CD4-positive, alpha-beta T cell treated with Interleukin-12 subunit alpha and Interleukin-12 subunit beta, for 1 hour (primary cell): ENCODE measurements at places on chromosomes 1 and 21.

GRCh38 chr1:118258975-118259374 is 73.9 kb upstream of the SPAG17 start:
- DNase-seq: no peak

- no peak for DNase-seq
These were observed 6.5 kb downstream of the S100A9 start for GRCh38 chr1:153364156-153364555.

DNA sequence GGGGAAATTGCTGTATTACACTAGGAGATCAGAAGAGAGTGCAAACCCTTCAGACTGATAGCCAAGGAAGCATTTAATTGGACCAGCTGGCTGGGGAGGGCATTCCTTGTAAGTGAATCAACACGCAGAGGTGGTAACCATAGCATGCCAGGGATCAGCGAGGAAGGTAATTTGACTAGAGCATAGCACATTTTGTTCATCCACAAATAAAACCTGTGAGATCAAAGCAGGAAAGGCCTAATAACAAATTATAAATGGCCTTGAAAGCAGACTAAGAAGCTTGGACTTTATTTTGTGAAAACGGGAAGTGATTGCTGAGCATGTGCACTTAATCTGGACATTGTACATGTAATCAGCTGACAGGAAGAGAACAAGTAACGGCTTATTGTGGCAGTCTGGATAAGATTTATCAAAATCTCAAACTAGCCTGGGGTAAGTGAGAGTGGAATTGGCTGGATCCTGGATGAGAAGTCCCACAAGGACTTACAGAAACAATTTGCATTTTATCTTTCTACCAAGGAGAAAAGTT is 11.7 kb upstream of the CD55 start:
- DNase-seq: no peak

DNA sequence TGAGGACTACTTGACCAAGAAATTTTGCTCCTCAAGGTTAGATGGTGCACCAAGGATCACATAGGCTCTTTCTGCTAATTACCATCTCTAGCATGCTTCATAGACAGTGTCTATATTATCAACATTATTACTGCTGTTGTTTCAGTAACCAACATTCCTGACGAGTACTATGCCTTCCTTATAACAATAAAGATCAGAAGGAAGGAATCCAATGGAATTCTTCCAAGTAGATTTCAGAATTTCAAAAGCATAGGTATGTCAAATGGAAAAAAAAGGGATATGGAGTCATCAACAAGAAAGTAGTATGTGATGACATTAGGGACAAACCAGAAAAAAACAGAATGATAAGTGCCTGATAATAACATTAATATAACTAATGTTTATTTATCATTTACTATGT is 39.6 kb upstream of the LPGAT1 start:
- no peak for DNase-seq

DNA sequence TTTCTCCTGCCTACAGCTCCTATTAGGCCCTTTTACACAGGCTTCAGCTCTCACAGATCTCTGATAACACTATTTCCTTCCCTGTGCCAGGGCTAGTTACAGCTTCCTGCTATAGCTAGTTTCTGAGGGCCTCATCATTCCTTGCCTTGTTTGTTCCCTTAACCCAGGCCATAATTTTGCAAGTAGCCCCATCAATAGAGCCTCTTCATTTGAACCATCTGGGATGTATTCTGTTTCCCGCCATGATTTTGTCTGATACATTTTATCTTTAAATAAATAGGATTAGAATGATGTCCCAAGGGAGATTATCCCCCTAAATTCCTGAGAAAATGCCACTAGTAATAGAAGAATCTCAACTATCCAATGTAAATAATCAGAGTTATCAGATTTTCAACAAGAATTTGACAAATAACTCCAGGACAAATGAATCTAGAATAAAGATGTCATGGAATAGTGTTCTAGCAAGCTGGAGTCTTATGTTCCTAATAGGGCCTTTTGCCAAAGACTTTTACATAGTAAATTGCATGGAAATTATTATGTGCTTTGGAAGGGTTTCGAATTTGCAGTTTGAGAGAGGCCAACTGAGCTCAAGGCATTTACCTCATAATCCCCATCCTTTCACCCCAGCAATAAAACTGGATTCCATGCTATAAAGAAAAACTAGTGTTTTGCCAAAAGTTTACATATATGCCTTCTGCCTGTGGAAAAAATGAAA is 16.1 kb downstream of the IFT25 start:
- no peak for DNase-seq

GRCh38 chr1:7232441-7233236 is 447.4 kb downstream of the CAMTA1 start:
- no peak for DNase-seq

GRCh38 chr1:115469703-115470476 is 131.8 kb upstream of the NGF start:
- DNase-seq: peak; percentile 7

DNA sequence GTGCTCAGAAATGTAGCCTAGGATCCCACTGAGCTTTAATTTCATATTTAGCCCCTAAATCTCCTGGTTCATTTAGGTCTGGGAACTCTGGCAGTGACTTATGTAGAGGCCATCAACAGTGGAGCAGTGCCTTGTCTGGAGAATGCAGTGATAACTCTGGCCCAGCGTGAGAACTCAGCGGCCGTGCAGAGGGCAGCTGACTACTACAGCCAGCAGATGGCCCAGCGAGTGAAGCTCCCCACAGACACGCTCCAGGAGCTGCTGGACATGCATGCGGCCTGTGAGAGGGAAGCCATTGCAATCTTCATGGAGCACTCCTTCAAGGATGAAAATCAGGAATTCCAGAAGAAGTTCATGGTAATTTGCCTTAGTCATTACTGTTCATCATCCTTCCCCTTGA is 17.8 kb downstream of the GBP6 start:
- DNase-seq: no peak

DNA sequence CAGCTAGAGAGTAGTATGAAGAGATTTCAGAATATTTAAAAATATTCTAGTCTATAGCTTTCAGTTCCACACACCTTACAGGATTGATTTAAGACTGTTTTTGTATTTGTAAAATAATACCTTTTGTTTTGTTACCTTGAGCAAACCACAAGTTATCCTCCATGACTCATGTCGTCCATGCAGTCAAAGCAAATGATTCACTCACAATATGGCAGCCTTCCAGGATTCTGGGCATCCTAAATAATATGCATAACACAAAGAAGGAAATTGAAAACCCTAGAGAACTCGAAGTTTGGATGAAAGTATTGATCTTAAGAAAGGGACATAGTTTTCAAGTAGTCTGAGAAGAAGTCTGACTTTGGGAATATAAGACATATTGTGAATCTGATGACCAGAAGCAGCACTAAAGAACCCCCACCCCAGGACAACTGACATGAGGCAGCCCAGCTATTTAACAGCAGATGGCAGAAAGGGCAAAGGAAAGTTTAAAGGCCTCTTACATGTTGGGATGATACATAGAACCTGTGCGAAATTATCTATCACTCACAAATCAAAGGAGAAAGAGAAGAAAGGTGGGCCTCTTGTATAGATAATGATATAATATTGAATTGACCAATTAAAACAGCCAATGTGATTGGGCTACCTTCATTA is 857.9 kb downstream of the BRINP3 start:
- DNase-seq: no peak

DNA sequence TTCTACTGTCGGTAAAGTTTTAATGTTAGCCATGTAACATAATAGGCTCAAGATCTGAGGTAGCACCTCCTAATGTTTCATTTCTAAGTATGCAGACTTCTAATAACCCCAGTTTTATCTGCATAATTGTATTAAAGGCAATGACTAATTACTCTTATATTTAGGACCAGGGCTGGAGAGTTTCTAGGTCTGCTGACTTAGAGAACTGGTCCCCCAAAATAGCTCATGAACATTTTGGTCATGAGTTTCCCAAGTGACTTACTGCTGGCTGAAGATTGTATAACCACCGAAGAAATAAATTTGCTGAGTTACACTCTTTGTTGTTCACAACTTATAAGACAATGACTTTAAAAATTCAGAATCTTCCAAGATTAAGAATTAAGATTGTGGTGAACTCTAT is 197.8 kb upstream of the TNR start:
- no peak for DNase-seq

DNA sequence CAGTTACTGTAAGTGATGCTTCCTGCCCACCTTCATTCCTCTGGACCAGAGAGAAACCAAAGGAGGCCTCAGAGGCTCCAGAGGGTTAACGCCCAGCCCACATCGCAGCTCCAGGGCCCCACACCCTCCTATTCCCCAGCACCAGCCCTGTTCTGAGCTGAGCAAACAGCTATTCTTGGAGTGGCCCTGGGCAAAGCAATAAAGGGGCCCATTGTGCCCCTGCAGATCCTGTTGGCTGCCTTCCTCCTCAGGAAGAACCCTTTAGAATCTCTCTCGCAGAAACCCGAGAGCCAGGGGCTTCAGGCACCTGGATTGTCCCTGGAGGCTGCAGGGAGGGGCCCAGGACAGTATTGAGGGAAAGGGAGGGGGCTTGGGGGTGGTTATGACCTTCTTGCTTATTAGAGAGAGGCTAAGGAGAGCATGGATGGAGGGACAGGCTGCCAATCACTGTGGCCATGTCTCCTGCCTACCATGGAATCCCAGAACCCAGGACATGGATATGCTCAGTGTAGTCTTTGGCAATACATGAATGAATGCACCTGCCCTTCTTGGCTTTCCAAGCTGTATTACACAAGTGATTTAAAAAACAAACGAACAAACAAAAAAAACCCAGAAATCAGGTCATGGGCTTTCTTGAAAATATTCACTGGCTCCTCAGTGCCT is 9.2 kb downstream of the PADI2 start:
- DNase-seq: no peak

GRCh38 chr1:60245324-60245723 is 171.8 kb upstream of the C1orf87 start:
- DNase-seq: no peak

DNA sequence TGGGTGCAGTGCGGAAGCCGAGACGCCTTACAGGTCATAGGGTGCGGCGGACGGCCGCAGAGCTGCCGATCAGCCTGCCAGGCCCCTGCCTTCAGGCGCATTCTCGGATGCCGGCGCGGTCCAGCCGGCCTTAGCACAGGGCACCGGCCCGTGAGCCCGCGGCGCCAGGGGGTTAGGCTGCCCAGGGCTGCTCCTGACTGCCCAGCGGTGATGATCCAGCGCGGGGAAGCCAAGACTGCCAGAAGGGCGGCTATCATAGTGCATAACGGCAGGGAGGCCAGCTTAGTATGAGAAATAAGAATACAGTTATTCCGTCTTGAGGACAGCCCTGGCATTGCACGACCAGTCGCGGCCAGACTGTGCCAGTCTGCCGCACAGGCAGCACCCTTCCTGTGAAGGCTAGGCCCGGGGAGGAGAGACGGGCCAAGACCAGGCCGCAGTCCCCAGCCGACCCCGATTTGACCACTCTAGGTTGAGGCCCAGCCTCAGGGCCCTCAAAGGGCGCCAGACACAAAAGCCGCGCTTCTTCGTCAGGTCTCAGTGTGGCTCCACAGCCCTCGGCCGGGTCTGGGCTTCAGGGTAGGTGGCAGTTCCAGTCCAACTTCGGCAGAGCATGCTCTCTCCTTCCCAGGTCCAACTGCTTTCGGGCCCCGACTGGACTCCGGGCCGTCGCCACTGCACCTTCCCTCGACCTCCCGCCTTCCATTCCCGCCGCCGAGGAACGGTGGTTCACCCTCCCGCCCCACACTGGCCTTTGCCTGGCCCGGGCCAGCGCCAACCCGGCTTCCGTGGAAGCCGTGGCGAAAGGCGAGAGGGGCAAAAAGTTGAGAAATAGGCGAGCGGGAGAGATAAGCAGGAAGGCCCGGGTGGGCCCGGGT is 829 bp downstream of the ALX3 start:
- DNase-seq: no peak

DNA sequence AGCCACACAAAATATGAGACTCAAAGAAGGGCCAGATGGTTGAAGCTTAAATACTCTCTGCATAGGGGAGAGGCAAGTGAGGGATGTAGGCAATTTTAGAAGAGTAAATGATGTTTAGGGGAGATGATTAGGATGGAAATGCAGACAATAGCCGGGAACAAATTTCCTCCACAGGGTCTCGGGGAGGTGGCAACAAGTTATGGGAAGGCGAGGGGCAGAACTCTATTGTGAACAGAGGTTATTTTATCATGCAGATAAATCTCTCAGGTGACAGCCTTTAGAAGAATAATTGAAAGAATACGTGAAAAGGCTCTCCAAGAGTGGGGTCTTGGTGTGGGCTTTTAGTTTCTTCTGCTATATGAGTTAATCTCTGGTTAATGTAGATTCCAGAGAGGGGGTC is 166.7 kb downstream of the GALNT2 start:
- no peak for DNase-seq

GRCh38 chr1:157960773-157961172 is 32.7 kb upstream of the KIRREL1 start:
- DNase-seq: no peak

DNA sequence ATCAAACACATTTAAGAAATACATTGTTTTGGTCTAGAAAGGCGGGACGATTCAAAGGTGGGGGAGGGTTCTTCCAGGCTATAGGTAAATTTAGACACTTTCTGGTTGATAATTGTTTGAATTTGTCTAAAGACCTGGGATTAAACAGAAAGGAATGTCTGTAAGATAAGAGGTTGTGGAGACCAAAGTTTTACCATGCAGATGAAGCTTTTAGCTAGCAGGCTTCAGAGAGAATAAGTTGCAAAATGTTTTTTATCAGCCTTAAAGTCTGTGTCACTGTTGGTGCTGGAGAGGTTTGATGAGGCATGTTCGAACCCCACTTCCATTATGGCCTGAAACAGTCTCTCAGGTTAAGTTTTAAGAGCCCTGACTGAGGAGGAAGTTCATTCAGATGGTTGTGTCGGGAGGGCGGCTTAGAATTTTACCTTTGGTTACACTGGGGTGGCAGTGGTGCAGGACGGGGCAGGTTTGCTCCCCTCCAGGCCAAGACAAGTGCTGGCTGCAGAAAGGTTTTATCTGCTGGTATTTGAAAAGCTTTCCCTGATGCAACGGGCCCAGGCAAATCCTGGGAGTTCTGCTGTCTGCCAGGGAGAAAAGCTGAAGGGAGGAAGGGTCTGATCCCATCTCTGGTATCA is 16.0 kb upstream of the SLC2A5 start:
- DNase-seq: no peak

DNA sequence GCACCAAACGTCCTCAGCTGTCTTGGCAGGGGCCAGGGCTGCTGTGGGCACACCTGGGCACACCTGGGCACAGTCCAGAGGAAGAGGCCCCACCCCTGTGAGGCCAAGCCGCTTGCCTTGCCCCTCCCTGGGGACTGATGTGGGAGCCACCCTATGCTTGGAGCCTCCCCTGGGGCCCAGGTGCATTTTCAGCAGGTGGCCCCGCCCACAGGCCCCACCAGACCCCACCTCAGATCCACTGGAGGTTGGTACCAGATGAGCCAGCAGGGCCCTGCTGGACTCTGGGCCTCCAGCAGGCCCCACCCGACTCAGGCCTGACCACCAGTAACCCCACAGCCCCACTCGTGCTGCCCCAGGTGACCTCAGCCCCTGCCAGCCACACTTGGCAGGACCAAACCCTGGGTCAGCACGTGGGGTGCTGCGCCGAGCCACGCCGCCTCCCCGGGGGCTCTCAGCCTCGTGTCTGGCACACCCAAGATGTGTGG is 8.8 kb downstream of the SLC19A1 start:
- no peak for DNase-seq

GRCh38 chr21:39037807-39038405 is 145.3 kb downstream of the PSMG1 start:
- no peak for DNase-seq

GRCh38 chr1:231919239-231919885 is 292.8 kb downstream of the DISC1 start:
- DNase-seq: peak; percentile 4

GRCh38 chr1:1565340-1565739 is 9.3 kb downstream of the SSU72 start:
- DNase-seq: no peak

GRCh38 chr21:38498057-38498833 is at the start of gene ERG:
TSS of gene ERG (minus strand) at chr21:38498477. CDS start at chr21:38498380, 97 bp downstream.
- DNase-seq: no peak

GRCh38 chr1:28815533-28816185 is 3.7 kb downstream of the OPRD1 start:
- no peak for DNase-seq
